ENCODE measurements at places on chromosomes 7 and 10.

DNA sequence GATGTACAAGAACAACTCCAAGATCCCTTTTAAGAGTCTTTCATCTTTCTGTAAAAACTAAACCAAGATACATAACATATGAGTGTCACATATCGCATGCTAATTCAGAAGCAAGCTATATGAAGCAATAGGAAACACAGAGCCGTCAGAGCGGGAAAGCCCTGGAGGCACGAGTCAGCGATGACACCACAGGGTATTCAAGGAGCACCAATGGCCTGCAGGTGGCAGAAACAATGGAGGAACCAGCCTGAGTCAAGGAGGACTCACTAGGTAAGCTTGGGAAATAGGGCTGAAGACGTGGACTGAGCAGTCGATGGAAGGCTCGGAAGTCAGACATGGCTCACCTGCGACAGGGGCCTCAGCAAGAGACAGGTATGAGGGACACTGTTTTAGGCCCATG, 214.4 kb downstream of the FAM107B start:
- peak; percentile 66 for DNase-seq

- no peak for DNase-seq
These were observed 90.3 kb downstream of the TRRAP start for GRCh38 chr7:98968621-98969020.

GRCh38 chr10:129659508-129660268, 192.6 kb downstream of the MGMT start:
- no peak for DNase-seq

DNA sequence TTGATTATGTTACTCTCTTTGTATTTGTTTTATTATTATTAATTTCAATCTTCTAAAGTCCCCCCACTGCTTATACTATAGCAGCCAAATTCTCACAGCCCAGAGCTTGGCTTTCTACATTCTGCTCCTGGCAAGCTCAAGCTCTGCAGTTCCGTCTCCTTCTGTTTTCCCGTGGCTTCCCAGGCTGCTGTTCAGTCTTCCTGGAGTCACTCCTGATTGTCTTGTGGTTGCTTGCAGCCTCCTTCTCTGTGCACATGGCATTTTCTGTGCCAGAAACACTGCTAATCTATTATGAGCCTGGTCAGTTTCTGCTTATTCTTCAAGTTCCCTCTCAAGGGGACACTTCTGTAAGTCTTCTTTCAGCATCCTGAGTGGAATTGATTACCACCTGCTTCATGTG, 533.7 kb upstream of the IGFBP3 start:
- DNase-seq, result no peak

DNA sequence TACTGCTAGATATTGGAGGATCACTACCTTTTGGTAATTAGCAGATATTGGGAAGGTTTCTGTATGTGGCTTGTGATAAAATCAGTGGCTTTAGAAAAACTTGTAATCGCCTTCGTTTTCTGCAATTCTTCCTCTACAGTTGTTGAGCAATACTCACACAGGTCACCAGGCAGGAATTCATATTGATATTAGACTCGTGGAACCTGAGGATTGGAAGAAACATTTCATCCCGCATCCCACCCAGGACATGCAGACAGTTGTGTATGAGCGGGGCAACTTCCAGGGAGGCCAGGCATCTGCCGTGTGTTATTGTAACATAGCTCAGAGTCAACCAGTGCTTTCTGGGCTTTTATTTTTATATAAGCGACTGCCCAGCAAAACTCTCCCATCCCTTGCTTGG, 821.3 kb downstream of the LRMDA start:
- peak; percentile 4 for DNase-seq

DNA sequence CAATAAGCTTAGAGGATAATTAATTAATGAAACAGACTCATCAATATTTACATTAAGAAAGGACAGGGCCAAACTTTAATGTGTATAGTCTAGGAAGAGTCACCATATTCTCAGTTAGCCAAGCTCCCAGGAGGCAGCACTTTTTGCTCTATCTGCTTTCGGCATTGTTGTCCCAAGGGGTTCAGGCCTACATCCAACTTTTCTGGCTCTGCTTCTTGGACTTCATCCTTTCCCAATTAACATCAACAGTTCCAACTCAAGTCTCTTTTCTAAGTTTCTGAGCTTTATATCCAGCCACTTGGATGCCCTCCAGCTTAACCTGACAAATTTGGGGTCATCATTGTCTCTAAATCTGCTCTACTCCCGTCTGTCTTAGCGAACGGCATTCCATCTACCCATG, 42.8 kb downstream of the GLI3 start:
- DNase-seq, result no peak

- no peak for DNase-seq
These were observed 92.0 kb downstream of the PHYHIPL start for GRCh38 chr10:59268460-59268859.

DNA sequence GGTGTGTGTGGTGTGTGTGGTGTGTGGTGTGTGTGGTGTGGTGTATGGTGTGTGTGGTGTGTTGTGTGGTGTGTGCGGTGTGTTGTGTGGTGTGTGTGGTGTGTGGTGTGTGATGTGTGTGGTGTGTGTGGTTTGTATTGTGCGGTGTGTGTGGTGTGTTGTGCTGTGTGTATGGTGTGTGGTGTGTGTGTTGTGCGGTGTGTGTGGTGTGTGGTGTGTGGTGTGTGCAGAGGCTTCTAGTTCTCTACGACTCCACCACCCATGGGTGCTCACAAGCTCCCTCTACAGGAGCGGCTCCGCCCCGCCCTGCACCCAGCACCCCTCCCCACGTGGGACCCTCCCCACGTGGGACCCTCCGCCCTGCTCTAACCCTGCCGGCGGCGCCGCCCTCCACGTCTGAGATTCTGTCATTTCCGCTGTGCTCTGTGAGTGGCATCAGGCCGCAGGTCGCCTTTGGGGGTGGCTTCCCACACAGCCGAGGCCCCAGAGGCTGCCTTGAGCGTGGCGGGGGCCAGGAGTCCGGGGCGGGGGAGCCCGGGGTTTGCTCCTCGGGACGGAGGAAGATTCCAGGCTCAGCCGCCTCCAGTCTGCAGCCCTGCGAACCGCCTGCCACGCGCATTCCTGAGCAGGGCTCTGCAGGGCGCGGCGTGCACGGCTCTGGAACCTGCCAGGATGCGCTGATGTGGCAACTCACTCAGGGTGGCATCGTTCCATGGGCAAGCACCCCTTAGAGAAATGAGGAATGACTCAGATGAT, 37.0 kb upstream of the DNAJB6 start:
- DNase-seq, result no peak

DNA sequence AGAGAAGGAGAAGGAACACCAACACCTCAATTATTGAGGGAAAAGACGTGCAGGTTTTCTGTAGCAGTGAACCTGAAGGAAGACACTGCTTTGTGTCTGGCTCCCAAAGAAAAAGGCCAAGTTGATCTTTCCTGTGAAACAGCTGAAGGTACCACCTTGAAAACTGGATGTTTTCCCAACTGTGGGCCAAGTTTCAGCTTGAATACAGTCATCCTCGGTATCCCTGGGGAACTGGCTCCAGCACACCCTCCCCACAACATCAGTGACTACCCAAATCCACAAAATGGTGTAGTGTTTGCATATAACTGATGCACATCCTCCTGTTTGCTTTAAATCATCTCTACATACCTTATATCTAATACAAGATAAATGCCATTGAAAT, 297.0 kb upstream of the PITRM1 start:
- no peak for DNase-seq

- DNase-seq, result peak; percentile 76
These were observed 8.2 kb upstream of the STARD3NL start for GRCh38 chr7:38169847-38170246.

DNA sequence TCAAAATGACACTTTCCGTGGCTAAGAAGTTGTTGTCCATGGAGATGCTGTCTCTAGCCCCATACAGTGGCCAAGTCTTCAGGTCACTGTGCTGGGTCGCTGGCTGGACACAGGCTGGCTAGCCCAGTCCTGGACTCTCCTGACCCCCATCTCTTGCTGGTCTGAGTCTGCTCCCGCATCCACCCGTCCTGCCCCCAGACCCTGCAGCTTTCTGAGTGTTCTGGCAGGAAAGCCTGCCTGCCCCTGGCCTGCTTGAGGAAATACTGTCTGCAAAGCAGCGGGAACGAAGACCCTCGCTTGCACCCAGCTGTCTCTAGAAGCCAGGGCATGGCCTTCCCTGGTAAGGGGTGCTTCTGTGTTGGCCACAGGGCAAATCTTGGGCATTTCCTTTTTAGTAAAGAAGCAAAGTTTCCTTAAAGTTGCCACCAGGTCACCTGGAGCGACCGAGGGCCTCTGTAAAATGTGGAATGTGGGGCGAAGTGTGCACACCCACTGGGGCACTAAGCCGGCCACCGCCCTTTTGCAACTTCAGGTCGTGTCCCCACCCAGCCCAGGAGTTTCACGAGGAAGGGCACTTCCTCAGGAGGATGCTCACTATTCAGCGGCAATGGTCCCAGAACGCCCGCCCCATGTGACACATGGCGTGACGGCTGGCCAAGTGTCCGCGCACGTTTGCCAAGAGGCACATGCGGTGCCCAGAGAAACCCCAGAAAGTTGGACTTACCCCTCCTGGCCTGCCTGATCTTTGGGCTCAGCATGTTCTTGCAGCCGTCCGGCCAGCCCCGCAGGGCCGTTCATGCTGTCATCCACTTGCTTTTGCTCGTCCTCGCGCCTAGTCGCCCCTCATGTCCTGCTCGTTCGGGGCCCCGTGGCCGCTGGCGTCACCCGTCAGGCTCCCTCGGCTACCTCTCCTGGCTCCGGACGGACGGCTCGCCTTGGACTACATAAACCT, 558 bp downstream of the ARHGAP22 start:
- DNase-seq, result no peak

DNA sequence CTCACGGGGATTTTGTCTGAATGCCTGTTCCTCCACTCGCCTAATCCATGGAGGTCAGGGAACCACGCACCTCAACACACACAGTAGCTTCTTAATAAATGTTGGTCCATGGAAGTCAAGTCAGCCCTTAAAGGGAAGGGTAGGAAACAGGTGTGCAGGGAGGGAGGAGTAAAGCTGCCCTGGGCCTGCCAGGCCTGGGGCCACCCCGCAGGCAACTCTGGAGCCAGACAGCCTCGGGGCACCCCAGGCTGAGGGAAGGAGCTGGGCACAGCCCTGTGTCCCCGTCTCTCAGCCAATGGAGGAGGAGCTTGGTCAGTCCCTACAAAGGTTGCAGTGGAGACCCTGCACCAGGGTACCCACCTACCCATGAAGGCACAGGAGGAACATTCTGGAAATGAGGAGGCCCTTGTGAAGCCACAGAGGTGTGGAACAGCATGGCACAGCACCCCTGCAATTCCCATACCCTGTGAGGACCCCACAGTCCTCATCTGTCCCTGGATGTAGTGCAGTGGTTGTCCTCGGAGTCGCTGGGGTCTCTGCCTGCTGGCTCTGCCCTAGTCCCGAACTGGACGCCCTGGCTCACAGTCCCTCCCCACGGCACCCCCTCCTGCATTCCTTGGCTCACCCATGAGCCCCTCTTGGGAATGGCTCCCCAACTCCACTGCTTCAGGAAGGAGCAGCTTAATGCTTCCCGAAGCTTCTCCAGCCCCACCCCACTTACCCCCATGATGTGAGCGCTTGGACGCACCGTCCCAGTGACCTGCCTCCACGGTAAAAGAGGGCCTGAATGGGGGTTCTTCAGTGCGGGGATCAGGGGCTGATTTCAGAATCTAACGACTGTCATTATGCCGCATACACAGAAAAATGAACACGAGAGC, 79.2 kb upstream of the INSIG1 start:
- no peak for DNase-seq

Data from HCEC 1CT (cell line).